Cortex of kidney (tissue), 1 donor: ENCODE measurements at places on chromosomes 2 and 18.

DNA sequence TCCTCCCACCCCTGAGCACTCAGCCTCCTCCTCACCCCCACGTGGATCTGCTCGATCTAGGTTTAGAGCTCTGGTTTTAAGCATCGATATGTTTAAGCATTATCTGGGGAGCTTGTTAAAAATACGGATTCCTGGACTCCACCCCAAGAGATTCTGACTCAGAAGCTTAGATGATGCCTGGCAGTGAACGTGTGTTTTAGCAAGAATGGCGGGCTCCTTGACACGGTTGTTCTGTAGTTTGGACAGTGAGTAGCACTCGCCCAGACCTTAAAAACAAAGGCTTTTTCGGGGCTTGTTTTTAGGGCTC, 47.3 kb downstream of the LDLRAD4 start:
- DNase-seq, result no peak

DNA sequence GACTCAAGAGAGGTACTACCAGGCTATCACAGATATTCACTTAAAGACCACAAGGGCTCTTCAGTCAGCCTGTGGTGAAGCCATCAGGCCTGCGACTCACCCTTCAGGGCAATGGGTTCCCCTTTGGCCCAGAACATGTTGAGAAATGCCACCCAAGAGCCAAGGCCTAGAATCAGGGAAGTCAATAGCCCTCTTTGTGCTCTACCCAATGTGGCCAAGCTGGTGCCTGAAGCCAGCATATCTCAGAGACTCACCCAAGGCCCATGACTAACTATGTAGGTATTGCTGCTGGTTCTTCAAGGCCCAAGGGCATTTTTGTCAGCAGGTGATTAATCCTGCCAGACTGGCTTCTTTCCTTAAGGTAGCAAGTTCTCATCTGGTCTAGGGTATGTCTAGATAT, 338.9 kb upstream of the SETBP1 start:
- no peak for DNase-seq

DNA sequence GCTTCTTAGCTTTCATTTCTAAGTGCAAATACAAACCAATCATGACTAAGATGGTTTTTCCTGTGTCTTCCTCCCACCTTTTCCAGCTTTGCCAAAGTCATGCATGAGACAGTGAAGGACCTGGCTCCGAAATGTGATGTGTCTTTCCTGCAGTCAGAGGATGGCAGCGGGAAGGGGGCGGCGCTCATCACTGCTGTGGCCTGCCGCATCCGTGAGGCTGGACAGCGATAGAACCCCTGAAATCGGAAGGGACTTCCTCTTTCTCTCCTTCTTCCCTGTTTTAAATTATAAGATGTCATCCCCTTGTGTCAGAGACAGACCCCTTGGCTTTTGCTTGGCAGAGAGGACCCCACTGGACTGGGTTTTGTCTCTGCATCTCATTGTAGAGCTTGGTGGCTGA, 56.8 kb downstream of the HK2 start:
- no peak for DNase-seq

DNA sequence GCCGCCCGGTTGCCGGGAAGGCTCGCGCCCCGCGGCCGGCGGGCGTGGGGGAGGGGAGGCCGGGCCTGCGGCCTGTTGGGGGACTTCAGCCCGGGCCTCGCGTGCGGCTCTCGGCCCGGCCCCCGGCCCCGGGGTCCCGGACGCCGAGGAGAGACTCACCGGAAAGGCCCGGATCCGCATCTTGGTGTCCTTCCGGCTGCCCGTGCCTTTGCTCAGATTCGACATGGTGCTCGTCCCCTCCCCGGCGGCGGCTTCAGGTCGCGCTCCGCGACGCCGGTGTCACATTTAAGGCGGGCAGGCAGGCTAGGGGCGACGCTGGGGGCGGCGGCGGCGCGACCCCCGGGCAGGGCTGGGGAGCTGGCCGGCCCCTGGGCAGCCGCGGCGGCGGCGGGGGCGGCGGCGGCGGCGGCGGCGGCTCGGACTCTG, 365 bp downstream of the CUL3 start:
- no peak for DNase-seq

DNA sequence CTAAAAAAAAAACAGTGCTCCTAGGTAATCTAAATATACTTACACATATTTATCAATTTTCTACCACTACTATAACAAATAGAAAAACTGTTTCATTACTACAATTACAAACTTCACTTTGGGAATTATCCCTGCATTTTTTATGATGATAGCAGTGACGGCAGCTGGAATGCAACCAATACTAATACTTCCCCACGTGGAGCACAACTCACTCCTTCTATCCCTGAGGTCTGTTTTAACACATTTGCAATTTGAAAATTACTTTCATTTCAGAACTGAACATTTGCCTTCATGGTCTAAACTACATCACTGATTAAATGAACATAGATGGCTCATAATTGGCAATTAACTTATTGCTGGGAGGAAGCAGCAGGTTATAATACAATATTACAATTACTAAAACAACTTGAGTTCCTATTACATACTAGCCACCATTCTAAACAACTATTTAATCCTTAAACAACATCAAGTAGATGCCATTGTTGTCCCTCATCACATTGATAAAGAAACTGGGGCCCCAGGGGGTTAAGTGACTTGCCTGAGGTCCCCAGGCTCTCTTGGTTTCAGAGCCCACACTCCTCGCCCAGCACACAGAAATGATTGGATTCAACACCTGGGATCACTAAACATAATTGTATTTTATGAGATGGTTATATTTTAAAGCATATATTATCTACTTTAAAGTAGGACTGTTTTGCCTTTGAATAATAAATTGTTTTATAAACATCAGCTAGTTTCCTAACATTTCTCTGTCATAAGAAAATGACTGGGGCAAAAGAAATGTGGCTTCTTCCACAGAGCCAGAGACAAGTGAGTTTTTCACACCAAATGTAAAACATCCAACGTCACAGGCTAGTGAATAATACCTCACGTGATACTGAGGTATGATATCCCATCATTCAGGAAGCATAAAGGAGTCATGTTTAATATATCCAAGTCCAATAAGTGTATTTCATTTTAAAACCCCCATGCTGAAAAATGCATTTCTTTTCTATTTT, 6.2 kb downstream of the COLEC12 start:
- no peak for DNase-seq
